ENCODE measurements at places on chromosomes 16 and 17. TPM values are rescaled to one million over a fixed set of nuclear protein-coding genes. Genes with fewer than 3 reads are reported as not detected.

GRCh38 chr17:43712397-43712796 is 46.2 kb downstream of the SOST start:
- no peak for DNase-seq

DNA sequence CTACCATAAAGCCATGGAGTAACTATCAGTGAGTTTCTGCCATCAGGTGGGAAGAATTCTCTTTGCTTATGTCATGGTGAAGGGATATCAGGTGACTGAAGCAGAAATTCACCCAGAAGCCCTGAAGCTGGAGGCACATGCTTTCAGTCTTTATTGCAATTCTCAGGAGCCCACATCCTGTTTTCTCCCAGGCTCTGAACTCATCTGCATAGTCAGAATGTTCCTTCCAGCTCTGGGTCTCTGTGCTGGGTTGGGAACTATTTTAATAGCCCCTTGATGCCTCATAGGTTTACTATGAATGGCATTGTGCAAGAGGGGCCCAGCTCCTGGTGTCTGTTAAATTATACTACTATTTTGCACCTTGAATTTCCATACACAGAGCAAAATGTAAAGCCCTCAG is 198.4 kb upstream of the SOX9 start:
- no peak for DNase-seq

GRCh38 chr16:1533443-1533951 is at the start of gene TMEM204:
TSS of gene TMEM204 (plus strand) at chr16:1533666. CDS start at chr16:1534276, 610 bp downstream.
- no peak for DNase-seq

DNA sequence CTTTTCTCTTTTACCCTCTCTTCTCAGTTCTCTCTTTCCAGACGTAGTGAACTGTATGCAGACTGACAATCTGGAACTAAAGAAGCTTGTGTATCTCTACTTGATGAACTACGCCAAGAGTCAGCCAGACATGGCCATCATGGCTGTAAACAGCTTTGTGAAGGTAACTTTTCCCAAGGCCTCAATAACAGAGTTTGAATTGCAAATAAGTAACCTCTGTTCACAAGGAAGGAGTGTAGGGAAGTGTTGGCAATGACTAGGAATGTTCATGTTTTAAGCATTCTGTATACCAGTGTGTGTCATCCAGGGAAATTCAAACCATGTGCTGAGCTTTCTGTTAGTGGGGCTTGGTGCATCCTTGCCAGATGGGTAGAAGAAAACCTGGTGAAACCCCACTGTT is 18.6 kb downstream of the AP2B1 start:
- no peak for DNase-seq

GRCh38 chr17:58309918-58310259 is 18.7 kb downstream of the TSPOAP1 start:
- DNase-seq: peak; percentile 81

GRCh38 chr17:45029096-45029495 is 22.3 kb downstream of the DCAKD start:
- no peak for DNase-seq

DNA sequence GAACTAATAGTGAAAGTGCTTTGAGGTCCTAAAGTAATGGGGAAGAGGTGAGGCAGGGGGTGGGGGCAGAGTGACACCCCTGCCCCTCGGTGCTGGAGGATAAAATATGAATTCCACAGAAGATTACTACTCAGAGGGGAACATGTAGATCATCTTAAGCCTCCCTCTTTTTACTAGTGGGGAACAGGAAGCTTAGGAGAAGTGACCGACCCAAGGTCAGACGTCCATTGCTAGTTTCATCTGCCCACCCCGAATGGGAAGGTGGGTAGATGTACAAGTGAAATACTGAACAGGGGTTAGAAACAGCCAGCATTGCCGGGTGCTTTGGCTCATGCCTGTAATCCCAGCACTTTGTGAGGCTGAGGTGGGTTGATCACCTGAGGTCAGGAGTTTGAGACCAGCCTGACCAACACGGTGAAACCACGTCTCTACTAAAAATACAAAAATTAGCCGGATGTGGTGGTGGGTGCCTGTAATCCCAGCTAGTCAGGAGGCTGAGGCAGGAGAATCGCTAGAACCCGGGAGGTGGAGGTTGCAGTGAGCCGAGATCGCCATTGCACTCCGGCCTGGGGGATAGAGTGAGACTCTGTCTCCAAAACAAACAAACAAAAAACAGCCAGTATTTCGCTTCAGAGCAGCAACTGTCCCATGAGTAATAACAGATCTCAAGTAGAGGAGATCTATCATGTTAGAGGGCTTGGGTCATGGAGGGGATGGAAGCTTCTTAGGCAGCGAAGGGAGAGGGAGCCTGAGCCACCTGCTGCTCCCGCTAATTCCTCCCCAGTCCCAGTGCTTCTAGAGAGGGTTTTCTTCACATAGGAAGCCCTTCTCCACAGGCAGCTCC is 1.2 kb upstream of the NR1D1 start:
- no peak for DNase-seq

Gene NDUFB10
- 126 TPM for total RNA-seq

Gene TEKT1
- total RNA-seq: not detected

Gene IL17C
- total RNA-seq: not detected

Gene SOST
- not detected for total RNA-seq

Gene TMEM114
- not detected for total RNA-seq

Gene EFCAB13
- total RNA-seq: 2.7 TPM

Gene KCNH4
- not detected for total RNA-seq
